Cortex of kidney (tissue), 1 donor: ENCODE measurements at places on chromosomes 16 and 17.

DNA sequence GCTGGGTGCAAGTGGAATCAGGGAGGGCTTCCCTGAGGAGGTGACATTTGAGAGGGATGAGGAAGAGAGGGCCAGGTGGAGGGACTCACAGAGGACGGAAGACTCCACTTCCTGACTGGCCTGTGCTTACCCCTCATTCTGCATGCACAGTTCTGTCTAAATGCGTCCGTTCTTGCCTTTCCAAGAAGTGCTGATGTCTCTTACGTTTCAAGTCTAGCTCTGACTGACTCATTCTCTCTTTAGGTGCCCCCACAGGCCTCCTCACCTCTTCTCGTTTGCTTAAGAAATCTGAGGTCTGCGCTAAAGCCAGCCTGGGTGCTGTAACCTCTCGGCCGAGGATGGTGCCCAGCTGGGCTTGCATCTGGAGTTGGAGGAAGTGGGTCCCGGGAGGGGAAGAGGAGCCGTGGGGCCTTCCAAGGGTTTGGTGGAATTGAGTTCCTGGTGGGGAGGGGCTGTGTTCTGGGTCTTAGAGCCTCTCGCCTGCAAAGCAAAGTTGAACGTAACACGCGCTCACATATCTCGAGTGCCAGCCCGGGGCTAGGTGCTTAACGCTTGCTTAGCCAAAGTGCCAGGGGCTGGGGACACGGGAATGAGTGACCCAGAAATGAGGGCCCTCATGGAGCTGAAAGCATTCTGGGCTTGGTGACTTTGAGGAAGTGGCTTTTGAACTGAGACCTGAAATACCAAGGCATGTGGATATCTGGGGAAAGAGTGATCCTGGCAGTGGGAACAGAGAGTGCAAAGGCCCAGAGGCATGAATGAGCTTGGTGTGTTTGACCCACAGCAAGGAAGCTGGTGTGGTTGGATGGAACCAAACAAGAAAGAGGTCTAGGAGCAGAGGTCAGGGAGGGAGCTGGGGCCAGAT, 4.8 kb downstream of the IL4R start:
- DNase-seq = no peak

- DNase-seq = no peak
Measured at GRCh38 chr16:81813648-81814047, 34.6 kb downstream of the PLCG2 start.

DNA sequence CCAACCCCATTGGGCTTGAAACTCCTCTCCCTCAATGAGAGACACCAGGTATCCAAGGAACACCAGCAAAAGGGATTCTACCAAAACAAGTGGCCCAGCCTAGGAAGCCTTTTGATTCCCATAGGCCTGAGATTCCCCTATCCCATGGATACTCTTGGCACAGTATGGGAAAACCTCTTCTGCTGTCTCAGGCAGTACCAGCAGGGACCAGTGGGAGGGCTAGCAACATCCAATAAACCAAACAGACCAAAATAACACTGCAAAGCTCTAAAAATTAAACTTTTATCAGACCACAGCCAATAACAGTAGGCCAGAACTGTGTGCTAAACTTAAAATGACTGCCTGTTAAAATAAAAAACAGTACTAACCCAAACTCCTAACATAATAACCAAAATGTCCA, 153.9 kb upstream of the CES5A start:
- DNase-seq = no peak

DNA sequence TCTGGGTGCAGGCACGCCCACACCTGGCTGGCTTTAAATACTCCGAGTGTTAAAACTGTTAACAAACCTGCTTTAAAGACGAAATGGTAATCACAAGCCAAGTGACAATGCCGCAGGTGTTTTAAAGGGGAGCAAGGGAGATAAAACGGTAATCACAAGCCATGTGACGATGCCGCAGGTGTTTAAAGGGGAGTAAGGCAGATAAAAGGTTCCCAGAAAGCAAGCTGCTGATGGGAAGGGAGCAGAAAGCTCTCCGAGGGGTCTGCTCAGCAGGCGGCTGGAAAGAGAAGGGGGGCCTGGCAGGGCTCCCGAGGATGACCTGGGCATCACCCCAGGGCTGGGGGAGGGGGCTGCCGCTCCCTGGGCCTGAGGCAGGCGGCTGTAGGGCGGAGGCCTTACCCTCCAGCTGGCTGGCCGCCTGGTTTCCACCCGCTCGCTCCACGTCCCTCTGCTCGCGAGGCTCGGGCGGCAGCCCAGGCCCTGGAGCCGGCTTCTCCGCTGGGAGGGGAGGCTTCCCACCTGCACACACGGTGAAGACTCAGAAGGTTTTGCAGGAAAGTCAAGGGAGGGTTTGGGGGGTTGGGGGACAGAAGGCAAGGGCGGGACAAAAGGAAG, 12.1 kb downstream of the NDUFAF8 start:
- DNase-seq = no peak

GRCh38 chr17:36546418-36547093, 1.8 kb downstream of the GGNBP2 start:
- DNase-seq = no peak

DNA sequence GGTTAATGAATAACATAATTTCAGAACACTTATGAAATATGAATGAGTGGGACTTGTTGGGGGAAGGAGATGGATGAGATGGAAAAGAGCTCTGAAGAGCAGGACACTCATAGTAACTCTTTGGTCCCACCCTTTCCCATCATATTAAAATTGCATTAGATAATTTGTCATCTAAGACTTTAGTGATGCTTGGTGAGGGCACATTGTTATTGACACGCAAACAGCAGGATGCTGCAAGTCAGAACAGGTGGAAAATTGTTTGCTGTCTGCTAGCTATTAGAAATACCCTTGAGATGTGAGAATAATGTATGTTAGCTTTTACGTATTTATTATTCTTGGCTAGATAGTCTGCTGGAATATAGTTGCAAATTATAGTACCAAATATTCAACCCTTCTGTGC, 75.7 kb downstream of the TANC2 start:
- DNase-seq = no peak

DNA sequence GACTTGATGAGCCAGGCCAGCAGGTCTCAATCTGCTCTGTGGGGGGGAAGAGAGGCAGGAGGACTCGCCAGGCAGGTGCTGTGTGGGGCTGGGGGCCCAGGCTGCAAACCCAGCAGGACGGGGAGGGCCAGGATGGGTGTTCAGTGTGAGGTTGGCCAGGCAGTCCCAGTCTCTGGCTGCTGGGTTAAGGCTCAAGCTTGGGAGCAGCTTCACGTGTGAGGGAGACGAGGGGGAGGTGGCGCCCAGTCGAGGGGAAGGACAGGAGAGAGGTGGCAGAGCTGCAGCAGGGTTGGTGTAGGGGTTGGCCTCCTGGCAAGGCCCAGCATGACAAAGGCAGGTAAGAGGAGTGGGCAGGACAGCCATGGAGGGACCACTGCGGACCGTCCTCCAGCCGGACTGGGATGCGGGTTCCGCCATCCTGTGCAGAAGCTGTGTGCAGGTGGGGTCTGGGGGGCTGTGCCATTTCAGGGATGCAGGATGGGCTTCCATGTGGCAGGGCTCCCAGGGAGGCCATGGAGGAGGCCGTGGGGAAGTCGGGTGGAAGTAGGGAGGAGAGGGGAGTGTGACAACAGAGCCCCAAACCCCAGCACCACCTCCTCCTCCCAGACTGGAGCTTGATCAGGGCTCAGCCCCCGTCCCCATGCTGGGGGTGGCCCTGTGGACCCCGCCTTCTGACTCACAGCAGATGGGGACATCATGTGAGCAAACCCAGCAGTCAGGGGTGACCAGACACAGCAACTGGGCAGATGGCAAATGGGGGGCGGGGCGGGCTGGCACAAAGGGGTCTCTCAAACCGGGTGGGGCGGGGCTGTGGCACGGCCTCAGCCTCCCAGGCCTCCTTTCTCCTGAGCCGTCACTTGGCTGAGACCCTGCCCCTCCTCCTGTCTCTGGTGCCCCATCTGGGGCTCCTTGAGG, 2.8 kb downstream of the ADGRG1 start:
- no peak for DNase-seq

- DNase-seq = no peak
Measured at GRCh38 chr17:44645341-44645740, 10.9 kb upstream of the MEIOC start.

GRCh38 chr16:55056585-55057401, 126.1 kb downstream of the IRX5 start:
- no peak for DNase-seq

DNA sequence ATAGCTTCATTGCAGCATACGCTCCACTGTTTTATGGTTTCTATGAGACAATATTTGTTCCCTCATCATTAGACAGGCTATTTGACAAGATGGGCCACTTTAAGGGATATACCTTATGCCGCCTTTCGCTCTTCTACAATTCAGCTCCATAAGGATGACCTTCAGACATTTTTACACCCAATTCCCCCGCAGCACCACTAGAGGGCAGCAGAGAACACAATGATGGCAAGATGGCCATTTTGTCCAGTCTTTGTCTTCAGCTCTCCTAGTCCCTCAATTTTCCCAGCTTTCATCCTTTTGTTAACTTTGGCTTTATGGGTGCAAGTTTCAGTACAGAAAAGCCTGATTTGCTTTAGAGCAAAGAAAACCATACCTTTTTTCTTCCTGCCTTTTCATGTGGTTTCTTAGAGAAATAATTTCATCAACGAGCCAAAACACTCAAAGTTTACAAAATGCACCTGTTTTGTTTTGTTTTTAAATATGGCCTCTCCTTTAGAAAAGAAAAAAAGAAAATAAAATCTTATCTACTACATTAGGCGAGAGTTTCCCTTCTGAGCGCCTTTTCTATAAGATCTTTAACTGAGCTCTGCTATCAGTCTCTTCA, 355.3 kb downstream of the TOX3 start:
- no peak for DNase-seq

DNA sequence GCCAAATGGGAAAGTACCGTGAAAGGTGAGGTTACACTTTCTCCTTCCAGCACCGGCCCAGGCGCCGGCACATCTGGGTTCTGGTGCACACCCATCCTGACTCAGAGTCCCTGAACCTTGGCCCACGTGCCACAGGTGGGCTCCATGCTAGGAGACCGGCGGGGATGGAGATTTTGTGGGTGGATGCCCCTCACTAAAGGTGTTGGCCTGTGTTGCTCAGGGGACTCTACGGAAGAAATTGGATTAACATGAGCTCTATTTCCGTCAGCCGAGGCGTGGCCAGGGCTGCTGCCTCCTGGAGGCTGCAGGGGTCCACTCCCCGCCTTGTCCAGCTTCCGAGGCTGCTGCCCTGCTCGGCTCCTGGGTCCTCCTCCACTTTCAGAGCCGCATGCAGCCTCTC, 30.8 kb downstream of the FBXO31 start:
- no peak for DNase-seq

DNA sequence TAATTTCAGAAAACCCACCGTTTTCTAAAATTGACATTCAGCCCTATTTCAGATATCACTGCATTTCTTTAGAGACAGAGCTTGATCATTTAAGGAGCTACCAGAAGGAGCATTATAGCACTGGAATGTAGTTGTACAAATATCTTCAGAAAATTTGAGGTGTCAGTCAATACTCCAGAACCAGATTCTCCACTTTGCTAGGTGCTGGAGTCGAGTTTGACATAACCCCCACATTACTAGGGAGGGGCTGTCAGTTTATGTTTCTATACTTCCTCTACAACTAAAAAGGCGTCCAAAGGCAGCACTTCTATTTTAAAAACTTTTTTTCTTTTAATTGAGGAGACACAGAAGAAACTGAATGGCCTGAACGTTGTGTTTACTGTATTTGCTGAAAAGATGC, 892 bp upstream of the KIAA0513 start:
- DNase-seq = no peak

GRCh38 chr17:60554377-60554788, 28.3 kb upstream of the APPBP2 start:
- no peak for DNase-seq

GRCh38 chr17:42531455-42532354, 4.3 kb upstream of the NAGLU start:
- DNase-seq = no peak

DNA sequence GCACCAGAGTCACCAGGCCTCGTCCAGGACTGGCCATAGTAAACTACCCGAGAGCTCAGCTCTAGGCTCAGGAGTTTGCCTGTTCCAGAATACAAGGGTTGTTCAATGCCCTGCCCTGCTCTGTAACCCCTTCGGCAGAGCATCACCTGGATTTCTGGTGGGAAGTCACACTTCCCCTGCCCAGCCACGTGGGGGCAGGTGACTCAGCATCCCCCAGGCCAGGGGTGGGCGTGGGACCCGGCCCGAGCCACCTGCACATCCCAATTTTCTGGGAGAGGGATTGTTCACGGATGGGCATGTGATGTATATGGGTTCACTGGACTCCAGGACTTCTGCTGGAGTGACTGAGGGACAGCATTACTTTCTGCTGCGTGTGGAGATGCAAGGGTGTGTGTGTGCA, 25.8 kb downstream of the COX4I1 start:
- DNase-seq = no peak

DNA sequence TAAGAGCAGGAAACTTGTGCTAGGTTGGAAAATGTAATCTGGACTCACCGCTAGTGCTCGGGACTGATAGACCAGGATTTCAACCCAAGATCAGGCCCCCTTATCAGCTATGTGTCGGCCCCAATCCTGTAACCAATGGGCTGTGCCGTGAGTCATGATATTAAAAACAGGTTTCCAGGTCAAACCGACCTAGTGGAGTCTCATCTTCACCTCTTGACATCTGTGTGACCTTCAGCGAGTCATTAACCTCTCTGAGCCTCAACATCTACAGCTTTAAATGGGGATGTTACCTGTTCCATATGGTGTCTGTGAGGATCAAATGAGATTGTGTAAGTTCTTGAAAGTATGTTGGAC, 512 bp downstream of the PMM2 start:
- DNase-seq = no peak

DNA sequence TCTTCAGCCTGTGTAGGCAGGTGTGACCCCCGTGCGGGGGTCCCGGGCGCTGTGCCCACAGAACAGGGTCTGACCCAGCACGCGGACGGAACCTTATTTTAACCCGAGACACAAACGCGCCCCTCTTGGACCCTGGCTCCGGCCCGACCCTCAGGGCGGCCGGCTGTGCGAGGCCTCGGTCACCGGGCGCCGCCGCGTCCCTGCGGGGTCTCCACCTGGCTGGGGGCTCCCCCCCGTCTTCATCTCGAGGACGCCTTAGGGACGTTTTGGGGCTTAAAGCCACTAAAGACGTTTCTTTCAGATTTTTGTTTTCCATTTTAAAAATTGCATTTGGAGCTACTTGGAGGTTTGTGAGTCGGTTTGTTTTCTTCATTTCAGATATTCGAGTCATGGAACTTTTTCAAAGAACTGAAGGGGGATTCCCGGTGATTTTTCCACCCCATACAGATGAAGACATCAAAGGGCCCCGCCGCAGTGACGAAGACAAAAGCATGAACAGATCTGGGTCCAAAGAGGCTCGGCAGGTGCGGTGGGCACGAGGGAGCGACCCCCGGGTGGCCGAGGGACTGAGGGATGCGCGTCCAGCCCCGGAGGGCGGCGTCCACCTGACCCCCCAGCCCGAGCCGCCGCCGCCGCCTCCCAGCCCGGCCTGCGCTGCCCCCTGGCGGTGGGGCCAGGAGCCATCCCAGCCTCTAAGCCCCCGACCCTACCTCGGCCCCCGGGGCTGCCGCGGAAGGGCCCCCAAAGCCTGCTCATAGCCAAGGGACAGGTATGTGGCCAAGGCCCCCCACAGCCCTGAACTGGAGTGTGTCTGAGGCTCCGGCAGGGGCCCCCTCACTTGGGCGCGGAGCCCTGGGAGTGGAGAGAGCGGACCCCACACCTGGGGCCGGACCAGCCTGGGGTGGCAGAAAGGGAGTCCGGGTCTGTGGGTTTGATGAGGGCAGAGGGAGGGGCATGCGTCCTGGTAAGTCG, 3.8 kb upstream of the CD7 start:
- no peak for DNase-seq

- no peak for DNase-seq
Measured at GRCh38 chr16:21950782-21951521, 2.2 kb upstream of the UQCRC2 start.
